ENCODE measurements at places on chromosomes 5 and 9. TPM values are rescaled to one million over a fixed set of nuclear protein-coding genes. Genes with fewer than 3 reads are reported as not detected.

The SHISAL2B gene
- not detected for total RNA-seq

The RNF183 gene
- total RNA-seq: not detected

The SLC36A3 gene
- not detected for total RNA-seq

The GADD45G gene
- not detected for total RNA-seq

The STK32A gene
- total RNA-seq: under 0.01 TPM

DNA sequence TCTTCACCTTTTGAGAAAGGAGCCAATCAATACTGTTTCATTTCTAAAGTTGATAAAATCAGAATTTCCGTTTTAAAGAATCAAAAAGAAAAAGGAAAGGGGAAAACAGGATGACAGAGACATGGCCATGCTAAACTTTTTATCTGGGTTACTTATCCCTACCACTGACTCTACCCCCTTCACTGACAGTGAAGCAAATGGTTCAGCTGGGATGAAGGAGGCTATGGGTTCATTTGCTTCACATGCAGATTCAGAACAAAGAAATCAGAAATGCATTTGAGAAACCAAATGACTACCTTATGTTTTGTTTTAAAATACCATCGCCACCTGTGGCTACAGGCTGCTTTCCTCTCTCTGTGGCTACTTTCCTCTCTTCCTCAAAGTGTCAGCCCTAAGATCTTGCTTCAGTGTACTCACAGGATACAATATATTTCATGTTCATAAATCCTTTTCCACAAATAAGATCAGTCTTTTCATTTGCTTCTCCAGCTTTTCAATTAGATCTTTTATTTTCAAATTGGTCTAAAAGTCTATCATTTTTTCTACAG is 53.3 kb downstream of the LPAR1 start:
- DNase-seq: no peak

GRCh38 chr5:53253421-53253871 is 143.9 kb upstream of the MOCS2 start:
- DNase-seq: peak; percentile 93

GRCh38 chr9:84121991-84122523 is 141.5 kb downstream of the RMI1 start:
- peak; percentile 65 for DNase-seq

DNA sequence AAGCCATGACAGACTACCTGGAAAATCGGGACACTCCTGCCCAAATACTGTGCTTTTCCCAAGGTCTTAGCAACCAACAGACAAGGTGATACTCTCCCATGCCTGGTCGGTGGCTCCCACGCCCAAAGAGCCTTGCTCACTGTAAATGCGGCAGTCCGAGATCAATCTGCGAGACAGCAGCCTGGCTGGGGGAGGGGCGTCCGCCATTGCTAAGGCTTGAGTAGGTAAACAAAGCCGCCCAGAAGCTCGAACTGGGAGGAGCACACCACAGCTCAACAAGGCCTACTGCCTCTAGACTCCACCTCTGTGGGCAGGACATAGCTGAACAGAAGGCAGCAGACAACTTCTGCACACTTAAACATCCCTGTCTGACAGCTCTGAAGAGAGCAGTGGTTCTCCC is 272.1 kb upstream of the CCNG1 start:
- DNase-seq: no peak

- no peak for DNase-seq
Observed at GRCh38 chr5:148909766-148910165, 83.4 kb downstream of the ADRB2 start.

GRCh38 chr9:121814594-121814993 is 163.2 kb downstream of the DAB2IP start:
- DNase-seq: no peak

GRCh38 chr9:105541838-105542237 is 16.1 kb upstream of the FKTN start:
- DNase-seq: no peak

DNA sequence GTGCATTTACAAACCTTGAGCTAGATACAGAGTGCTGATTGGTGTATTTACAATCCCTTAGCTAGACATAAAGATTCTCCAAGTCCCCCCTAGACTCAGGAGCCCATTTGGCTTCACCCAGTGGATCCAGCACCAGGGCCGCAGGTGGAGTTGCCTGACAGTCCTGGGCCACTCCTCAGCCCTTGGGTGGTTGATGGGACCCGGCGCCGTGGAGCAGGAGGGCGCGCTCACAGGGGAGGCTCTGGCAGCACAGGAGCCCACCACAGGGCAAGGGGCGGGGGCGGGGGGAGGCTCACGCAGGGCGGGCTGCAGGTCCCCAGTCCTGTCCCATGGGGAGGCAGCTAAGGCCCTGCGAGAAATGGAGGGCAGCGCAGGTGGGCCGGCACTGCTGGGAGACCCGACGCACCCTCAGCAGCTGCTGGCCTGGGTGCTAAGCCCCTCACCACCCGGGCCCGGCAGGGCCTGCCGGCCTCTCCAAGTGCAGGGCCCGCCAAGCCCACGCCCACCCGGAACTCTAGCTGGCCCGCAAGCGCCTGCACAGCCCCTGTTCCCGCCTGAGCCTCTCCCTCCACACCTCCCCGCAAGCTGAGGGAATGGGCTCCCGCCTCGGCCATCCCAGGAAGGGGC is 613.5 kb downstream of the TLE4 start:
- no peak for DNase-seq

DNA sequence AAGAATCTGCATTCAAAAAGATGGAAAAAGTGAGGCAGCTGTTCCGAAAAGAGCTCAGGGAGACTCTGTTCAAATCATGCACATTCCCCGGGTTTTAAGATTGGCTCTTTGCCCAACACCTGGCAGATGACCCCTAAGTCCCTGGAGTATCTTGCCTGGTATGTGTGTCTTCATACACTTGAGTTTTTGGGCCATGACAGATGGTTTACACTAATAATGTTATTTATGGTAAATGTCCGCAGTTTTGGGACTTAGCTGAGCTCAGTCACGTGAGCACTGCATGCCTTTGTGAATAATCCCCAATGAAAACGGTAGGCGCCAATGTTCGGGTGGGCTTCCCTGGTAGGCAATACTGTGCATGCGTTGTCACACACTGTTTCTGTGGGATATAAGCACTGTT is 316.1 kb downstream of the PRDM9 start:
- DNase-seq: no peak

DNA sequence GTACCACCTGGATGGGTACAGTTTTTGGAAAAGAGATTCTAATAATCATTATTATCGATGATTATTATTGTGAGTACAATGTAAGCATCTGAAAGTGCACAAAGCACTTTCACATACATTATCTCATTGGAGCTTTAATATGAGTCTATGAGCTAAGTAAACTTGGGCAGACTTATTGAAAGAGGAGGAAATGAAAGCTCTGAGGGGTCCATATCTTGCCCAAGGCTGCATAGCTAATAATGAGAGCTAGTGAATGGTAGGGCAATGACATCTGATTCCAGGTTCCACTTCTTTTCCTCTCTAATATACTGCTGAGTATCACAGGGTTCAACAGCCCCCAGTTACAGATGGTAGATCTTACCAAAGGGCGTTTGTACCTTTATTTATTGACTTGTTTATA is 26.1 kb downstream of the TIMD4 start:
- DNase-seq: no peak
